ENCODE measurements at places on chromosomes 3 and 15.

DNA sequence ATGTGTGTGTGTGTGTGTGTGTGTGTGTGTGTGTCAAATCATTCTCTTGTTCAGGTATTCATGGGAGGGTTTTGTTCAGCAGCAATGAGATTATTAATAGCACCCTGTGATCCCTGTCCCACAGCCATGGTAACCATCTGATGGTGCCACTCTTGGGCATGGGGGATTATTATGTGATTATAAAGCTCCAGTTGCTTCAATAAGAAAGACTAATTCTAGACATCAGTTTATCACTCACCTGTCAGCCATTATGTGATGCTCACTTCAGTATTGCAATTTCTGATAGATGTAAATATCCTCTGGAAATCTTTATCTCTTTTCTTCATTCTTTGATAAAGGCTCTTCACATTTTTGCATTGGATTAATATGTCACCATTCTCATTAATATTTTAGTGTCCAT is 145.9 kb upstream of the POU1F1 start:
- no peak for DNase-seq

GRCh38 chr3:5874931-5875341 is 687.4 kb downstream of the EDEM1 start:
- no peak for DNase-seq

DNA sequence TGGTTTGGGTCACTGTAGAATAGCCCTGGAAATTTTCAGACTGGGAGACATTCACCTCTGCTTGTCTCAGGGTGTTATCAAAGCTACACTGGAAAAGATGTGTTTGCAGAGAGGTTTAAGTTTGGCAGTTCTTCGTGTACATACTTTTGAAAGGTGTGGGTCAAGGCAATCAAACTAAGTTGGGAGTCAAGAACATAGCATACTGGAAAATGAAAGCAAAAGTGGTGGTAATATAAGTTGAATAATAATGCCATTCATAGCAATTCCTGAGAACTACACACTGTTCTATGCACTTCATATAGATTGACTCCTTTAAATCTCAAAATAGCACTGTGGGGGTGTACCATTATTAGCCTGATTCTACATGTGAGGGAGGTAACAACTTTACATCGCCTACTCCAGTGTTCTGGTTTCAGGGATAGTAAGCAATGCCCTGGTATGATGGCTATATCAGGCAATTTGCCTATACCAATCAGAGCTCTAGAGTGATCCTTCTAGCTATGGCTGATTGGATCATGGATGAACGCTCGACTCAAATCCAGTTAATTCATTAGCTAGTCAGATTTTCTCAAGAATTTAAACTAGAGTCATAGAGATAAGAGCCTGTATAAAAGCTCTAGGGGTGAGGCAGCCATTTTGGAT is 44.6 kb upstream of the RASGRP1 start:
- no peak for DNase-seq

DNA sequence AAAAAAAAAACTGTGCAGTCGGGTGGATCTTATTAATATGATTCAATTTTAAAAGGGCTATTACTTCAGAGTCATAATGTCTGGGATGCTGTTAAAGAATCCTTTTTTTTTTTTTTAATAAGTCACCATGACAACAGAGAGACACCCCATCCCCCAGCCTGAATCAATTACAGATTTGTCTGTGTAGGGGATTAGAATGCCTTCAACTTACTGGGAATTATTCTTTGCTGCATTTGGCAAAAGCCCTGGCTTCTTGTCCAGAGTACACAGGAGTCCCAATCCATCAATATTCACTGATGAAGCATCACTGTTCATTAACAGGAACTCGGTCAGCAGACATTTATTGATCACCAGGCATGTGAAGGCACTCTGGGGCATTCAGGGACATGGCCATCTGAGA is 12.7 kb upstream of the PXYLP1 start:
- DNase-seq = no peak

DNA sequence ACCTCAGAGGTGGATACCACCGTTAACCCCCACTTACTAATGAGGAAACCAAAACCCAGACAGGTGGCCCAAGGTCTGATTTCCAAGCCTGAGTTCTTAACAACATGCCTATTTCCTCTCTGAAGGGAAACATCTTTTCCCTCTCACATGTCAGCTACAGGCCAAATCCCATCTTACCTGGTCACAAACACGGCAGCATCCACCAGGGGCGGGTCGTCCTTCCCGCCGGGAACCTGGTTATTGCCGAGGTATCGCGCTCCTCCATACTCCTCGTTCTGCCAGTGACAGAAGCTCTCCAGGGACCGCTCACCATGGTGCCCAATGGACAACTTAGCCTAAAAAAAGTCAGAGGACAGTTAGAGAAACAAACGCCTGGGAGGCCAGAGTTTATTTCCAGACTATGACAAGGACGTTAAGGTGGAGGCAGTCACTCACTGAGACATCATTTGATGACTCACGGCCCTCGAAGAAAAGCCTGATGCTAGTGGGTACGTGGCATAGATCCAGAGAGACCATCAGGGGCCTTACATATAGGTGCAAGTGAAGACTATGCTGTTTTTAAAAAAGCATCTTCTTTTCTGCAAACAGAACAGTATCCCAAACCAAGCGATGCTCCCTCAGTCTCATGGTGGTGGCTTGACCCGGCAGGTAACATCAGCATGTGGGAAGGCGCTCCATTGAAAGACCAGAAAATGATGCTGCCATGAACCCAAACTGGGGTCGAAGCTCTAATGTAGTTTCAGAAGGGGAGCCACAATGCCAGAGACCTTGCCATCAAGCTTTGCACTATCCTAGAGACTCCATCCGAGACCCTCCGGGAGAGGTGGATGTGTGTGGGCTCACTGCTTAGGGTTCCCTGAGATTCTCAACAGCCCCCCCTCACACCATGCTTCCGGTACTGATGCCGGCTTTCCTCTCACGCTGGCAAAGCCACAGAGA is 80.2 kb downstream of the ADAMTS17 start:
- DNase-seq = no peak

- DNase-seq = no peak
Measured at GRCh38 chr3:89474333-89475130, 367.1 kb downstream of the EPHA3 start.

DNA sequence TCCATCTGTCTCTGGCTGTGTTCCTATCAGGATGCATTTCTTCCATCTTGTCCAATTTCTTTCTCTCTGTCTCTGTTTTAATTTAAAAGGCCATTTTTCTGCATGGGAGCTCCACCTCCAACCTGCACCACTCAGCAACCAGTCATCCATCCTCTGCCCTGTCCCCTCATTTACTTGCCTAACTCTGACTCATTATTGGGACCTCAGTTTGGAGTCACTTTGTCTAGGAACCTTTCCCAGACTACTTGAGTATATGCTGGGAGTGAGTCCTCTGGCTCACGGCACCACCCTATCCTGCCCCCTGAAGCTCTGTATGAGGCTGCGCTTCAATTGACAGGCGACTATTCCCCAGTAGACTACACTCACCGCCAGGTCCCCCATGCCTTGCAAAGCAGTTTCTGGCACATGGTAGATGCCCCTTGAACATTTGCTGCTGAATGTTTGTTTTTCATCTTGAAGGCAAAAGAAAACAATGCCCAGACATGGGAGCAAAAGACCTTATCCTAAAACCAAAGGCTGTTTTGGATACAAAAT is 513.3 kb upstream of the CFAP20DC start:
- no peak for DNase-seq

DNA sequence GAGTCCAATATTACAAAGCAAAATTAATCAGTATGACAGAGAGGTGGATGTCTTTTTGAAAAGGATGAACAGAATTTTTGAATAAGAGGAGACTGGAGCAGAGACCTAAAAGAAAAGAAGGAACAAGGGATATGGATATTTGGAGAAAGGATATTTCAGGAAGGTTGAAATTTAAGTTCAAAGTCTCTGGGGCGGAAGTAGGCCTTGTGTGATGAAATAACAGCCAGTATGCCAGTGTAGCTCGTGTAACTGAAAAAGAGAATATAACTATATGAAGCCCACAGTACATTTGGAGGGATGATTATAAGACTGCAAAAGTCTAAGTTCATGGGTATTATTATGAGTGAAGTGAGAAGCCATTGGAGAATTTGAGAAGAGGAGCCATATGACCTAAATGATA is 766.7 kb downstream of the GBE1 start:
- no peak for DNase-seq

DNA sequence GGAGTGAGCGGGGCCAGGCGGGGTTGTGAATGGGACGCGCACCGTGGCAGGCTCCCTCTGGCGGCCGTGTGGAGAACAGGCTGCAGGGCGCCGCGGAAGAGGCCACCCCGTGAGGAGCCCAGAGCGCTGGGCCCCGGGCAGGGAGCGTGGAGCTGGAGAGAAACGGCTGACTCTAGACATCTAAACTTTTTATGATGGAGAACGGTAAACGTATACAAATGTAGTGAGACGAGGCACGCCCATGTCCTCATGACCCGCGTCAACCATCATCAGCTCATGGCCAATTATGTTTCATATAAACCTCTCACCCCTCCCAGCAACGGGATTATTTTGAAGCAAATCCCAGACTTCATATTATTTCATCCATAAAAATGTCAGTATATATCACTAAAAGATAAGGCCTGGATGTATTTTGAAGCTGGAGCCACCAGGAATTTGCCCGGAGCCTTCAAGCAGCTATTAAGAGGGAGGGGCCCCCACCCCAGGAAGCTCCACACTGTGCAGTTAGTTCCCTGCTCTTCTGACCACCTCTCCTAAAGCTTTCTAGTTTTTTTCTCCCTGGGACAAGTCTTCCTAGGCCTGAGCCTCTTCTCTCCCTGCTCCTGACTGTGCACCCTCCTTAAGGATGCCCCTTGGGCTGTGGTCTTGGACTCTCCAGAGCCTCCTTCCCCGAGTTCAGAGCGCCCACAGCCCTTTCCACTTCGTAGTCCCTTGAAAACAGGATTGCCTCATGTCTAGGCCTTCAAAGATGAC is 149.5 kb downstream of the SMAD6 start:
- DNase-seq = peak; percentile 93

DNA sequence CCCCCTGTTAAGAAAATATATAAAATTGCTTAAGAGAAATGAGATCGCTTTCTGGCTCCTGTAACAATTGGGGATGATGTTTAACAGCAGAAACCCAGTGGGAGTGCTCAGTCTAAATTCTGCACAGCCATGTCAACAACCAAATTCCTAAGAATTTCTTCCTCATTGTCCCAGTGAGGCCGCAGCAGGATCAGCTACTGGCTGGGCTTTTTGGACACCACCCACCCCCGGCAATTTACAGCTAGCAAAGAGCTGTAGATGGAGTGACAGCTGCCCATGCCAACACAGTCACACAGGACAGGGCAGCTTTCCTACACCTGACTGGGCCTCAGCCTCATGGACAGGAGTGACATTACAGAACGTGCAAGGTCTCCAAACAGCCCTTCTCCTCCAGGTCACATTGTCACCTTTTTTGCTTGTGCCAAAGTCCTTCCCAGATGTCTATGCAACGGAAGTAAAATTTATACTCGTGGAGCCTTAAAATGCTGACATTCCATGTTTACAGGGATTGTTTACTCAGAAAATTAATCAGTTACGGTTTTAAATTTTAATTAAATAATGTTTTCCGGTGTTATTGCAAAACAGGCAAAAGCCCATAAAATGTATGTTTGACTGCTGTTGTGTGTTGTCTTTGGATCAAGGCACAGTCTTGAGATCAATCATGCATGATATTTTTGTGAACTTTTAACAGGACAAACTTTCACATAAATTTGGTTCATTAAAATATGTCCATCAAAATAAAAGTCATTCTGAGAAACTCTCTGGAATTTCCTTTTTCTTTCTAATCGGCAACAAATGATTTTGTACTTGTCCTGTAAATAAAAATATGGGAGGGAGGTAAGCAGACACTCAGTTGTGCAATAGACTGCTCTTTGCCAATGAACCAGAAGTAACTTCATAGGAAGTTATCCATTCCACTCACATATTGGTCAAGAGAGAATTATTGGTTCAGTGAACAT is 943.2 kb downstream of the MCTP2 start:
- DNase-seq = no peak

GRCh38 chr3:157832588-157832987 is 273.6 kb downstream of the SHOX2 start:
- DNase-seq = no peak

GRCh38 chr3:124800511-124801258 is 70.4 kb downstream of the UMPS start:
- DNase-seq = peak; percentile 18

- peak; percentile 63 for DNase-seq
Measured at GRCh38 chr3:64021922-64022321, 1.4 kb downstream of the PSMD6 start.

DNA sequence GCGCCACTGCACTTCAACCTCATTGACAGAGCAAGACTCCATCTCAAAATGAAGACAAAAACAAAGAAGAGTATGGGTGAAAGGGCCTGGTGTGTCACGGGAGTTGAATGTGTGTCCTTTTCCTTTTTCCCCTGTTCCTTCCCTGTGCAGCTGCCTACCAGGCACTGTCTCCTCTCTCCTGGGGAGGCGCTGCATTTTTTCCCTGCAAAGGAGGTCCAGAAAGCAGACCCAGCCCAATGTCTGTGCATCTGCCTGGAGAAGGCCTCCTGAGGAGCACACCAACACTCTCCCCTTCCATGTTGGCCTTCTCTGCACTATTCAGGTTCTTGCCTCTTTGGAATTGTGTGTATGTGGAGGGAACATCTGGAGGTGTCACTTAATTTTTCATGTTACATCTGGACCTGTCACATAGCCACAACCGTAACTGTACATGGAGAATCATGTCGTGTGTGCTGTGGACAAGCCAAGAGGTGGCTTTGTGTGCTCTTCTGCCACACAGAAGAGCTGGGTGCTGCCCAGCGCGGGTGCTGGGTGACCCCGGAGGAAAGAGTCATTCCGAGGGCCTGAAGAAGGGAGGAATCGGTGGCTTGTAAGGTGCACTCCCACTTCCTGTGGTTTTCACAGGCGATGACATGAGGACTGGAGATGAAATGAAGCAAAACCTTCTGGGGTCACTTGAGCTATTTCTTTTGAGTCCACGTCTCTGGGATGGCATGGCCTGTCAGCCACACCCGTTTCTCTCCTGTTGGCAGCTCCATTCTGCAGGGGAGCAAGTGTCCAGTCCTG is 46.5 kb upstream of the CGNL1 start:
- no peak for DNase-seq

GRCh38 chr3:144361002-144361401 is 389.4 kb downstream of the DIPK2A start:
- DNase-seq = no peak

DNA sequence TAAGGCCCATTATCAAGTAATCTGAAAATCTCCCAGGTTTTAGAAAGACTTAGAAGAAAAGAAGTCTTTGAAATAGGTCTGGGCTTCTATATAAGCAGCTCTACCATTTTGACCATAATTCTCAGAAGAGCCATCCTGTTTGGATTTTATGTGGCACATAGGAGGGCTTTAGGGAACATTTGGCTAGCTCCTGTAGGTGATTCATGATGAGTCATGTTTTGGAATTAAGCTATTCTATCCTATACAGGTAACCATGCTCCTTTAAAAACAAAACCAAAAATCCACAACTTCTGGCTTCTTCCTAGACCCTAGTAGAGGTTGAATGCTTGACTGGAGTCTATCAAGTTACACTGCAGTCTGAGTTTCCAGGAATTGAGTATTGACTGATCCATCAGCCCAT is 8.9 kb downstream of the SST start:
- no peak for DNase-seq

GRCh38 chr15:59420986-59421618 is 16.9 kb upstream of the FAM81A start:
- peak; percentile 39 for DNase-seq
